Stimulated activated naive CD4-positive, alpha-beta T cell (primary cell): ENCODE measurements at places on chromosomes 11 and 22.

- no peak for DNase-seq
These were observed 64.0 kb upstream of the FIBIN start for GRCh38 chr11:26929806-26930517.

- no peak for DNase-seq
These were observed 1.3 kb upstream of the CLCF1 start for GRCh38 chr11:67374571-67375281.

DNA sequence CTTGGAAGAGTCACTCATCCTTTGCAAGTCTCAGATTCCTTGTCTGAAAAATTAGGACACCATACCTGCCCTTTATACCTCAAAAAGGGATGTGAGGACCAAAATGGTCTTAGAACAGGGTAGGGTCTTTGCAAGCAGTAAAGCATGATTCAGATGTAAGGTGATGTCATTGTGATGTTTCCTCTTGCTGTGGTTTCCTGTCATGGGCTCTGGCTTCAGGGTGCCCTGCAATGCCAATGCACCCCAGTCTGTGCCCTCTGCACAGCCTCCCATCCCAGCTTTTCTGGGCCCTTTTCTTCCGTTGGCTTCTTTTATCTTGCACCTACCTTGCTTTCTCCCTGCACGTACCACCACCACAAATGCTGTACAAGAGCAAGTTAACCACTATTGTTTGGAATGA, 87.8 kb upstream of the NNMT start:
- DNase-seq, result no peak

DNA sequence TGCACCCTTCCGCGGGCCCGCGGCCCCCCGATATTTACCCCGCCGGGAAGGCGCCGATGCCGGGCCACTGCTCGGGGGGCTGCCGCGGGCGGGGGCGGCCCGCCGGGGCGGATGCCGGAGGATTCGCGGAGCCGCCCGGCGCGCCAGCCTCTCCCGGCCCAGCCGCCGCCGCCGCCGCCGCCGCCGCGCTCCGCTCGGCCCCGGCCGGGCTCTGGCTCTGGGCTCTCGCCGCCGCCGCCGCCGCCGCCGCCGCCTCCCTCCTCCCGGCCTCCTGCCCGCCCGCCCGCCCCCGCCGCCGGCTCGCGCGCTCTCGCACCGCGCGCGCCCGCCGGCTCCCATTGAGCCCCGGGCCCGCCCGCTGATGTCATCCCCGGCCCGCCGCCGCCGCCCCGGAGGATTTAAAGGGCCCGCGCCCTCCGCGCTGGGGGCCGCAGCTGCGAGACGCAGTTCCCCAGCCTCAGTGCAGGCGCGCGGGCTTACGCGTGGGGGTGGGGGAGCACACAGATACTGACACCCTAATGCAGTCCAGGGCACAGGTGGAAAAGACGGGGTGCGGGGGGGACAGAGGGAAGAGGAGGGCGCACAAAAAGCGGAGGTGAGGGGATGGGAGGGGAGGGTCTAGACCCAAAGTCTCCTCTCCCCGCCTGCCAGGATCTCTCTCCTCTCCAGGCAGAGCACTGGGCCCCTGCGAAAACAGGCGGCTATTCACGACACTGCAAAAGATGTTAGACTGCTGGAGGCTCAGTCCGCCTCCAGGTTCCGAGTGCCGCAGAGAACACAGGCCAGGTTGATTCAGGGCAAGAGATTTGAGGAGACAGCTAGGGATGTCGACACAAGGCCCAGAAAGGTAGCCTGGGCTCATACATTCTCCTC, at the start of gene CSNK1E:
Gene CSNK1E, minus strand, starts transcription at position 312 of the 873 bp plus-strand sequence. CDS start 3,276 bp downstream, outside the sequence.
- peak; percentile 57 for DNase-seq

DNA sequence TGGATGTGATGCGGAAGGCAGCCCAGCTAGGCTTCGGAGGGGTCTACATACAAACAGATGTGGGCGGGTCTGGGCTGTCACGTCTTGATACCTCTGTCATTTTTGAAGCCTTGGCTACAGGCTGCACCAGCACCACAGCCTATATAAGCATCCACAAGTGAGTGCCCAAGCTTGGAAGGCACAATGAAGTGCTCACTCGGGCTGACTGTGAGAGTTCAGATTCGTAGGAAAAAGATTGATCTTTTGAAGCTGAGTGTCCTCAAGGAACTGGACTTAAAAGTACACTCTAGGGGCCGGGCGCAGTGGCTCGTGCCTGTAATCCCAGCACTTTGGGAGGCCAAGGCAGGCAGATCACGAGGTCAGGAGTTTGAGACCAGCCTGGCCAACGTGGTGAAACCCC, 3.7 kb downstream of the ACAD8 start:
- no peak for DNase-seq

DNA sequence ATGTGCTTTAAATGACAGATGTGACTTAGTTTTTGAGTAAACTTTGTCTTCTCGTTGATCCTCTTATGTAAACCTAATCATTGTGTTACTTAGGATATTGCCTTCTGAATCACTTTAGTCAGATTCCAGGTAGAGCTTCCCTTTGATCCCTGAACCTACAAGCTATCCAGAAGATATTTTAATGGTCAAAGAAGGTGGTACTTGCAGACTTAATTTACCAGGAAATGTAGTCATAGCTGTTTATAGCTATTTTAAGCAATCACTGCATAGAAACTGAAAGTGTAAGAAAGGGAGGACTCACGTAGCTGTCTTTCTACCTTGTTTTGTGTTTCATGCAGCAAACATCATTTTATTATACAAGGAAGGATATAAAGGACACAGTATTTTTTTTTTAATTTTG, 189.5 kb downstream of the DDX10 start:
- DNase-seq, result peak; percentile 14

DNA sequence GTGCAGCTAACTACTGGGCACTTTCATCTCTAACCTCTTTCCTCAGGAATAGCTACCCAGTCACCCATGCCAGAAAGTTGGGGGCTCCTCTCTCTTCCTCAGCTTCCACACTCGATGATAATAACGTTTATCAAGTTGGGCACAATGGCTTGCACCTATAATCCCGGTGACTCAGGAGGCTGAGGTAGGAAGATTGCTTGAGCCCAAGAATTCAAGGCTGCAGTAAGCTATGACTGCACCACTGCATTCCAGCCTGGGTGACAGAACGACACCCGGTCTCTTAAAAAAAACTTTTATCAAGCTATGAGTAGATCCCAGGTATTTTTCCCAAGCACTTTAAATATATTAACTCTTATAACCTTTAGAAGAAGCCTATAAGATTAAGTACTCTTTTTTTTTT, 2.0 kb downstream of the SF3A1 start:
- DNase-seq, result no peak

- no peak for DNase-seq
These were observed 105.7 kb upstream of the LUZP2 start for GRCh38 chr11:24391167-24391566.

DNA sequence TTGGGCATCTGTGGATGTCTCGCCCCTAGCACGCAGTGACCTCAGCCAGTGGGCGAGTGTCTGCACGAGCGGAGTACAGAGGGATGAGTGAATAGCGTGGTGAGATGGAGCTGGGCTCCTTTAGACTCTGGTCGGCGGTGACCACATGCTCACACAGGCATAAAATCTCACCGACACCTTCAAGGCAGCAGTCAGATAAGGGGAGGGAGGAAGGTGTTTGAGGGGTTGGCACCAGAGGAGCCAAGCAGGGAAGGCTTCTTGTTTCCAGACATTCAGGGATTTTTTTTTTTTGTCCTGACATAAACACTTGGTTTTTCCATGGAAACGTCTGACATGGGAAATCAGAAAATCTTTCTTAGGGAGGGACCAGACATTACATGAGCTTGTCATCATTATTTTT, 35.8 kb downstream of the GRIK4 start:
- no peak for DNase-seq

DNA sequence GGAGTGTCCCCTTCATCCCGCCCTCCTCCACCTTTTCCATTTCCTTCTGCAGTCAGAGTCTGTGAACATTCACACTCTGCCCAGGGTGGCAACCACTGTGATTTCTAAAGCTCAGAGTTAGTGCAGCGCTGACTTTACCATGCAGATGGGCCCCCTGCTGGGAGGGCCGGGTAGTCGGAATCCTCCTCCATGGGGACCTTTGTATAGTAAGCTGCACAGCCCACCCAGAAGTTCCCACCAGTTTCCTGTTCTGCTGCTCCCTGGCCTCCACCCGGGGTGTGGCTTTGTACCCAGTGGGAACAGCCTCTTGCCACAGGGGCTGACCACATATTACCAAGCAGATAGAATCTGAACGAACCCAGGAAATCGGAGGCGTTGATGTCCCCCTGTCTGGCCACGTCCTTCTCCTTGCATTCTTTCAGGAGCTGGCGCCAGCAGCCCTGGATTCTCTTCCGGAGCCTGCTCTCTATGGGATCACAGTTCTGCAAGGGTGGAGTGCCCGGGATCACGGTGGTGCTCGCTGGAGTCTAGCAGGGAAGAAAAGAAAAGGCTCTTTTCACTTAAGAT, 125.3 kb downstream of the MPPED1 start:
- DNase-seq, result no peak

- DNase-seq, result no peak
These were observed 13.8 kb downstream of the PLXNB2 start for GRCh38 chr22:50293441-50294318.

DNA sequence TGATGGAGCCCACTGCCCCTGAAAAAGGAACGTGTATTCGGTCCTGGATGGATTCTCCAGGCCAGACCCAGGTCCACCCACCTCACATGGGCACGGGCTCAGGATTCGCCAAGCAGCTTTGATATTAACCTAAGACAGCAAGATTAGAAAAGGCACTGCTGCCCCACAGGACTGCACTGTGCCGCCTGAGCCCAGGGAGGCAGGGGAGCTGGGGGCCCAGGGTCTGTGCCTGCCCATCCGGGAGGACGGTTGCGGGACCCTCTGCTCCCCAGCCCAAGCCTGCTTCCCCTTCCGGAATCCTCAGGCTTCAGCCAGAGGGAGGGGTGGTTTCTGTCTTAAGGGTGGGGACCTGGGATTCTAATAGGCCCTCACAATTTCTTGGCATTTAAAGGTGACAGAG, 13.5 kb upstream of the VSIG10L2 start:
- DNase-seq, result no peak

DNA sequence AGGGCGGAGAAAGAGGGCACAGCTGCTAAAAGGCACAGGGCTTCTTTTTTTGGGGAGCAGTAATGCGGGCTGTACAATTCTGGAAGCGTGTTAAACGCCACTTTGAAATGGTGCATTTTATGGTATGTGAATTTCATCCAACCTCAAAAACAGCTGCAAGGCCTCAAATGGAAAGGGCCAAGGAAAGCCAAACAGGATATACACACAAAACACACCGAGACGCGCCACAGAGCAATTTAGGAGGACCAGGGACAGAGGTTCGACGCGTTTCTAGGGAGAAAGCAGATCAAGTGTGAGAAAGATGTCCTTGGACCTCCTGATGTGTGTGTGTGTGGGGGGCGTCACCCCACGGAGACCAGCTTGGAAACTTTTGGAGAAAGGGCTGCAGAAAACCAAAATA, 31.1 kb downstream of the TSPAN4 start:
- DNase-seq, result no peak

GRCh38 chr11:119643212-119643875, 85.7 kb downstream of the NECTIN1 start:
- DNase-seq, result no peak

DNA sequence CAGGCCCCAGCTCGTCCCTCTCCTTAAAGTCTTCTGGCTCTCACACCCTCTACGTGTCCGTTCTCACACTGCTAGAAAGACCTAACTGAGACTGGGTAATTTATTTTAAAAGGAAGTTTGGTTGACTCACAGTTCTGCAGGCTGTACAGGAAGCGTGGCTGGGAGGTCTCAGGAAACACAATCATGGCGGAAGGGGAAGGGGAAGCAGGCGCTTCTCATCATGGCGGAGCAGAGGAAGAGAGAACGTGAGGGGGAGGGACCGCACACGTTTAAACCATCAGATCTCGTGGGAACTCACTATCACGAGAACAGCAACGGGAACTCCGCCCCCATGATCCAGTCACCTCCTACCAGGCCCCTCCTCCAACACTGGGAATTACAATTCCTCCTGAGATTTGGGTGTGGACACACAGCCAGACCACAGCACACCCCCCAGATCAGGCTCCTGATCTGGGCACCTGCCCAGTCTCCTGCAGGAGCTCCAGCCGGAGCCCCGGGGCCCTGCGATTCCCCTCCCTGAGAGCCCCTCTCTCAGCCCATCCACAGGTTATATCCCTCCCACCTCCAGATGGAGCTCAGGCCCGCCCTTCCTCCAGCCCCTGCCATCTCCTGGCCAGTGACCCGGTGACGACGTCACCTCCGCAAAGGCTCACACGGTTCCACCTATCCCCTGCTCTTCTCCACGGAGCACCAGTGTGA, 170.2 kb downstream of the BRD1 start:
- peak; percentile 74 for DNase-seq

- DNase-seq, result no peak
These were observed 54.7 kb upstream of the CSNK2A3 start for GRCh38 chr11:11407763-11408084.

DNA sequence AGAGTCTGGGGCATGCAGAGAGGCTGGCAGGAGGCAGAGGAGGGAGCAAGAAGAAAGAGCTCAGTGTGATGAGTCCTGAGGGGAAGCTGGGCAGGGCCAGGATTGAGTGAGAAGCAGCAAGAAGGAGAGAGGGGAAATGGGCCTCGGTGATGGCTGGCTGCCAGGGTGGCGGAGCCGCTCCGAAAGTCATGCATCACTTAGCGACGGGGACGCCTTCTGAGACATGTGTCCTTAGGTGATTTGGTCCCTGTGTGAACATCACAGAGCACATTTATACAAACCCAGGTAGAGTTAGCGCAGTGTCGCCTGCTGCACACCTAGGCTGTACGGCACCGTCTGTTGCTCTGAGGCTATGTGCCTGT, 15.1 kb downstream of the TBC1D22A start:
- peak; percentile 27 for DNase-seq
